ENCODE measurements at places on chromosomes 2 and 18. TPM values are rescaled to one million over a fixed set of nuclear protein-coding genes. Genes with fewer than 3 reads are reported as not detected.

GRCh38 chr18:80129672-80130367 lies 20.8 kb downstream of the ADNP2 start:
- no peak for DNase-seq

GRCh38 chr2:29786361-29786760 lies 135.0 kb downstream of the ALK start:
- no peak for DNase-seq

- DNase-seq: peak; percentile 40
Observed at GRCh38 chr18:3596637-3597384, 146.8 kb downstream of the TGIF1 start.

DNA sequence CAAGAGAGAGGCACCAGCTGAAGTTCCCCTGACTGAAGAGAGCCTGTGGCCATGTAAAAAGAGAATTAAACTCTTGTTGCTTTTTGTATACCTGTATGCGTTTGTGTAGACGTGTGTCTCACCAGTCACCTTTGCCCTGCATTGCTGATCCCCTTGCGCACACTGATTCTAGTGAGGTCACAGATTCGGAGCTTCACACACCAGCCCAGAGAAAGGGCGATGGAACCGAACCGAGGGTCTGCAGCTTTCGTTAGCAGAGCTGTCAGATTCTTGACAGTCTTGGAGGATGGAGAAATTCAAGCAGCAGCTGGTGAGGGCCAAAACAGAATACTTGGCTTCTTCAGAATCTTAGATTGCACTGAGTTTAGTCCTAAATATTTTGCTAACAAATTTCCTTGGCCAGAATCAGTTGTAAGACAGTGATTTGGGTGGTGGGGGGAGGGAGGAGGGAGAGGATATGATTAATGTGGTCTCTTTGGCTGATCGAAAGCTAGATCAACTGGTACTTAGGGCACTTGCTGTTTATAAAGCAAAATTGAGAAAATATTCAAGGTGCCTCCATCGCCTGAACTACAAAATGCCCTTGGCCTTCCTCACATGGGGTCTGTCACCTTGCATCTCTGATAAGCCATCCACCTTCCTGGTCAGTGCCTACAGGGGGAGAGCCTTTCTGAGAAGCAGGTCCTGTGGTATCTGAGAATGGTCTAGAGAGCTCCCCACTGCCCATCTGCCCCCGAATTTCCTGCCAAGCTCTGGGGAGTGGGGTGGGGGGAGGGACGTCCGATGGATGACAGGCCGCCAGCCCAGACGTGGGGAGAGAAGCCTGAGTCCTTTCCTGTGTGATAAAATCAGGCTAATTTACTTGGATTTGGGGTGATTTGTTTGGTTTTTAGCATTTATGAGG lies 123.5 kb downstream of the CABLES1 start:
- no peak for DNase-seq

- no peak for DNase-seq
Observed at GRCh38 chr18:36314754-36315153, 17.2 kb downstream of the FHOD3 start.

GRCh38 chr2:233331536-233331935 lies 22.8 kb upstream of the DGKD start:
- peak; percentile 43 for DNase-seq

GRCh38 chr2:230972046-230972445 lies 23.9 kb upstream of the SPATA3 start:
- no peak for DNase-seq

GRCh38 chr18:37270038-37270665 lies 295.4 kb downstream of the CELF4 start:
- DNase-seq: no peak

DNA sequence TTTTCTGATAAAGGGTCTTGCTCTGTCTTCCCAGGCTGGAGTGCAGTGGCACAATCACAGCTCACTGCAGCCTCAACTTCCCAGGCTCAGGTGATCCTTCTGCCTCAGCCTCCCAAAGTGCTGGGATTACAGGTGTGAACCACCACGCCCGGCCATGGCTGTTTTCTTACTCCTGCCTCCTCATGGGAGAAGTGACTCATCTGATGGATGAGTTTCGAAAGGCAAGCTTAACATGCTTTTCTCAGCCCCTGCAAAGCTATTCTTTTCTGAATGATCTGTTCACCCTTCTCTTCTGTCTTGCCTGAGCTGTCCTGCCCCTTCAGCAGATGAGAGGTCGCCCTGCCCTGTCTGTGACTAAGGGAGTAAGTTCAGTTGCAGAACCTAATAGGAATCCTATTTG lies 929 bp upstream of the CREG2 start:
- DNase-seq: no peak

GRCh38 chr2:36530178-36530982 lies 67.6 kb downstream of the FEZ2 start:
- no peak for DNase-seq

GRCh38 chr2:177740700-177741099 lies 331.9 kb downstream of the PDE11A start:
- no peak for DNase-seq

DNA sequence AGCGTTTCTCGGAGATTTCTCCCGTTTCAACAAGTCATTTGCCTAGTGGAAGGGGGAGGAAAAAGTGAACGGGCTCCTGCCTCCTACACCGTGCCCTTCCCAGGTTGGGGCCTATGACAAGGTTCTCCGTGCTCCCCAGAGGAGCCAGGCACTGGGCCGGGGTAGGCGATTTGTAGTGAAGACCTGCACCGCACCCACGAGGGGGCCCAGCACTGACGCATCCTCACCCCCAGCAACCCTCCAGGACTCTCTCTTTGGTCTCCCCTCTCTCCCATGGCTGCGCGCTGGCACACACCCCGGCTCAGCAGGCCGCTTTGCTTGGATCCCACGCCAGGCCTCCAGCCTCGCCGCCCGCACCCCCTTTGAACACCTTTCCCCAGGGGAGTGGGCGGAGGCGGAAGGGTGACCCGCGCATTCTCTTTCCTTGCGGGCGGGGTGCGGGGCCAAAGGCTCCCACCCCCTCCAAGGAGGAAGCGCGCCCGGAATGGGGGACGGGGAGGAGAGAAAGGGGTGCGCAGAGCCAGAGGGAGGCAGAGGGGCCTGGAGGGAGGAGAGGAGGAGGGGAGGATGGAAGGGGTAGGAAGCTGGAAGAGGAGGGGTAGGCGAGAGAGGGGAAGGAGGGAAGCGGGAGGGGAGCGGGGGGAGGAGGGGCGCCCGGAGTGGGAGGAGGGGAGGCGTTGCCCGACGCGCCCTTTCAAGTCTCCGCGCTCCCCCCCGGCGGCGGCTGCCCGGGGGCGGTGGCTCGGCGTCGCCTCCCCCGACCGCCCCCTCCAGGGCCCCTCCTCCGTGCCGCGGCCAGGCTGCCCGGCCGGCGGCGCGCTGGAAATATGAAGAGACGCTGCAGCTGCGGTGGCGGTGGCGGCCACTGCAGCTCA lies at the start of gene APCDD1:
TSS of gene APCDD1 (plus strand) at position 830 of the 875 bp plus-strand sequence. CDS start 347 bp downstream, outside the sequence.
- peak; percentile 63 for DNase-seq

DNA sequence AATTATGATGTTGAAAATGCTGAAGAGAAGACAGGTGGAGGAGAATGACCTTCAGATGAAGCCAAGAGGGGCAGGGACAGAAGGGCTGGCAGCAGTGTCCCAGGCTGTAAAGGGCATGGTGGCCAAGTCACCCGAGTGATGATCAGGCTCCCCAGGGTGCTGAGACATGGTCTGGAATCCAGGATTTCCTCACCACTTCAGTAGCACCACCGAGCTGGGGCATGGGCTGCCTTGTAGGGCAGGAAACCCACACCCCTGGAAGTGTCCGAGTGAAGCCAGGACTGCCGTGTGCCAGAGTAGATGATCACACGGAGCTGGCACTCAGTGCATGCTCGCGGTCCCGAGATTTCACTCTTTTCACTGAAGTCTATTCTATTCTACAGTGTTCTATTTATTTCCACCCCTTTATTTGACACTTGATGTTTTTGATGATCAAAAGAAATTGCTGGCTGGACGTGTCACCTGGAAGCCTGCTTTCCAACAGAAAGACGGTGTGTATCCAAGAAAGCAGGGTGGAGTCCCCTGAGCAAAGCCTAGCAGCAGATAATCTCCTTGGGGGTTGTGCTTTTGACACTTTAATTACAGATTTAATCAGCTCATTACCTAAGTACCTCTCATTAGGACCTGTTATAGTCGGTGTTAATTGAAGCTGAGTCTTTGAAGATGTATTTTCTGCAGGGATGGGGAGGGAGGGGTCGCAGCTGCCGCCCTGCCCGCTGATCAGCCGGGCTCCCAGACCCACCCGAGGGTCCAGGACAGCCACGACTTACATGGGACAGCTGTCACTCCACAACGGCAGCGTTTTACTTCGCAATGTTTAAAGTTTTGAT lies 92.3 kb downstream of the SEPTIN10 start:
- no peak for DNase-seq

DNA sequence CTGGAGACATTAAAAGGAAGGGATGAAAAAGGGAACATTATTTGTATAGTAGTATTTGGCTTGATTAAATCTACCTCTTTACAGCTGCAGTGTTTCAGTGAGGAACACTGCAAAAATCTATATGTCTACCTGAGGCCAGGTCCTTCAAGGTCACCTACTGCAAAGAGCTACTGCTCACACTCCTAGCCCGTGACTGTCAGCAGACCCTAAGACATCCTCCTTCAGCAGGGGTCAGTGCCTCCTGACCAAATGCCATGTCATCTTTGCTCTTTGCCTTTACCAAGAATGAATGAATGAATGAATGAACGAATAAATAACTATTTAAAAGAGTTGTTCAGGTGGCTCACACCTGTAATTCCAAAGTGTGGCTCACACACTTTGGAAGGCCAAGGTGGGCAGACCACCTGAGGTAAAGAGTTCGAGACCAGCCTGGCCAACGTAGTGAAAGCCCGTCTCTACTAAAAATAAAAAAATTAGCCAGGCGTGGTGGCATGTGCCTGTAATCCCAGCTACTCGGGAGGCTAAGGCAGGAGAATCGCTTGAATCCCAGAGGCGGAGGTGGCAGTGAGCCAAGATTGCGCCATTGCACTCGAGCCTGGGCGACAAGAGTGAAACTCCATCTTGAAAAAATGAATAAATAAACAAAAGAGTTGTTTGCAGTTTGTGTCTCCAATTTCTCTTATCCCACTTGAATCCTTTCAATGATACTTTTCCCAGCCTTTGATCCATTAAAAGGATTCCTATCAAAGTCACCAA lies 84.3 kb upstream of the GRB14 start:
- no peak for DNase-seq

GRCh38 chr2:242060212-242060835 lies 190.8 kb downstream of the RTP5 start:
- DNase-seq: no peak

MFSD6 gene
- 52.0 TPM for total RNA-seq

DTYMK gene
- total RNA-seq: 19.7 TPM

KCNK3 gene
- 1.4 TPM for total RNA-seq

USP34 gene
- total RNA-seq: 189 TPM
